Activated T-cell treated with anti-CD3 and anti-CD28 coated beads, Interleukin-2, amount 50 U/mL, for 72 hours (primary cell): ENCODE measurements at places on chromosomes 7 and 10. TPM values are rescaled to one million over a fixed set of nuclear protein-coding genes. Genes with fewer than 3 reads are reported as not detected.
A peak's percentile ranks its signal among the peaks of the same experiment; 100 is the strongest.

The TMEM176B gene
- total RNA-seq = not detected

- H3K27me3 ChIP-seq = no peaks in the 10 kb centered on the region
- H3K4me1 ChIP-seq = no peaks in the 10 kb centered on the region
- H3K36me3 ChIP-seq = no peaks in the 10 kb centered on the region
- DNase-seq = no peak
- H3K27ac ChIP-seq = no peak overlapping the region
- H3K4me3 ChIP-seq = no peak overlapping the region
Measured at GRCh38 chr10:51121861-51122260, 47.6 kb downstream of the PRKG1 start.

- H3K4me1 ChIP-seq = peaks cover 6% of the 10 kb centered on the region
- no peaks in the 10 kb centered on the region for H3K36me3 ChIP-seq
- peaks cover 8% of the 10 kb centered on the region for H3K27me3 ChIP-seq
- H3K4me3 ChIP-seq = no peak overlapping the region
Measured at GRCh38 chr7:91325726-91326125, 61.5 kb downstream of the FZD1 start.

The CTTNBP2 gene
- total RNA-seq = not detected

GRCh38 chr7:28747404-28747803 lies 210.7 kb downstream of the TRIL start:
- no peak for DNase-seq
- H3K27me3 ChIP-seq = peaks cover 7% of the 10 kb centered on the region
- H3K36me3 ChIP-seq = no peaks in the 10 kb centered on the region
- H3K4me3 ChIP-seq = no peak overlapping the region
- H3K4me1 ChIP-seq = no peaks in the 10 kb centered on the region

DNA sequence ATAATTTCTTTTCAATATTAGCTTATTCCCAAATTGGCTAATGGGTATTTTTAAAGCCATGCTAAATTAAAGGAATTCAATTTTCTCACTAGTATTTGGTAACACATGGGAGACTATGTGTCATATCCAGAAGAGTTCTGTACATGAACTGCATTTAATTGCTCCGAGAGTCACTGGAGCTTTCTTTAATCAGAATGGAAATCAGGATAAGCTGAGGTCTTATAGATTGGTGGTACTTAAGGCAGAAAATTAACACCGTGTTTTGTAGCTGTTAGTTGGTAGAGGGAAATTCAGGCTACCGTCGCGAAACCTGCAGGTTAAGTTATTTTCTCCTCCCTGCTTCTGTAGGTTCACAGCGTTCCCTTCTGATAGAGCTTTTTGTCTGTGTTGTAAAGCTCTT lies at the start of gene WEE2:
Gene WEE2 (plus strand): TSS at position 3 of the 400 bp plus-strand sequence. CDS start 406 bp downstream, outside the sequence.
- no peak within 1 kb of the TSS for H3K27ac ChIP-seq
- no peaks in the 10 kb centered on the region for H3K36me3 ChIP-seq
- DNase-seq = no peak
- H3K4me1 ChIP-seq = peaks cover 5% of the 10 kb centered on the region
- H3K4me3 ChIP-seq = no peak within 1 kb of the TSS

GRCh38 chr10:133191651-133192050 lies 31.6 kb downstream of the KNDC1 start:
- peaks cover 2% of the 10 kb centered on the region for H3K36me3 ChIP-seq
- no peak overlapping the region for H3K27ac ChIP-seq
- no peak overlapping the region for H3K4me3 ChIP-seq
- peaks cover 11% of the 10 kb centered on the region for H3K27me3 ChIP-seq

The FMC1 gene
- 15.9 TPM for total RNA-seq

The STAG3 gene
- 103 TPM for total RNA-seq

The ITIH5 gene
- total RNA-seq = not detected

DNA sequence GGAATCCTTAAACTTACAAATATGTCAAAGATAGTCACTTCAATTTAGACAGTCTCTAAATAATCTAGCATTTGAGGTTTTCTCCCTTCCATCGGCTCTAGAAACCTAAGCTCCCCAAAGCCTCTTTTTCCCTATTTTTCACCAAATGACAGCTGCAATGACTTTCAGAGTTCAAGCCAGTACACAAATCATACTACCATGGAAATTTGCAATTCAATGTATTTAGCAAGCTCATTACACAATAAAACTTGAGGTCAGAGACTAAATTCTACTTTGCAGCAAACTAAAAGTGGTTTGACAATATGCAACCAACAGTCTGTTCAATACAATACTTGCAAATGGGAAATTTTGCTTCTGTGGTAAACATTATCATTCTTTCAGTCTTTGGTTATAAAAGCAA lies 80.3 kb downstream of the SKIDA1 start:
- no peaks in the 10 kb centered on the region for H3K27me3 ChIP-seq
- H3K4me3 ChIP-seq = no peak overlapping the region
- no peak overlapping the region for H3K27ac ChIP-seq
- no peaks in the 10 kb centered on the region for H3K36me3 ChIP-seq
- no peaks in the 10 kb centered on the region for H3K4me1 ChIP-seq

The SPDYE1 gene
- total RNA-seq = not detected

GRCh38 chr7:132446260-132446659 lies 130.0 kb downstream of the PLXNA4 start:
- H3K36me3 ChIP-seq = no peaks in the 10 kb centered on the region
- H3K4me3 ChIP-seq = no peak overlapping the region
- H3K27ac ChIP-seq = no peak overlapping the region
- DNase-seq = no peak
- H3K4me1 ChIP-seq = peaks cover 47% of the 10 kb centered on the region

DNA sequence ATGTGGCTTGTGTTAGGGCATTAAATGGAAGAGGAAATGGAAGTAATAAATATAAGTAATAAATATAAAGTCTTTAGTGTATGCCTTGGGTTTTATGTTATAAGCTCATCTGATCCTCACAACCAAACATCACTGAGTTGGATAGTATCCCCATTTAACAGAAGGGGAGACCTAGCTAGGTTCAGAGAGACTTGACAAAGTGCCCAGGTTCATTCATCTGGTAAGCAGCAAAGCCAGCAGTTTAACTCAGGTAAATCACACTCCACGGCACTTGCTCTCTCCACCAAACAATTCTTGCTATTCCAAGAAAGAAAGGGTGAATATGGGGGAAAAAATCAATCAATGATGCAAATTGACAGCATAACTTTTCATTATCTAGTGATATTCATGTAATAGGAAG lies 167.3 kb downstream of the MAGI2 start:
- H3K4me1 ChIP-seq = no peaks in the 10 kb centered on the region
- H3K27me3 ChIP-seq = no peaks in the 10 kb centered on the region
- H3K27ac ChIP-seq = no peak overlapping the region
- no peaks in the 10 kb centered on the region for H3K36me3 ChIP-seq
- no peak for DNase-seq

GRCh38 chr7:85529201-85529600 lies 342.3 kb upstream of the SEMA3D start:
- H3K36me3 ChIP-seq = no peaks in the 10 kb centered on the region
- H3K4me3 ChIP-seq = no peak overlapping the region
- no peak overlapping the region for H3K27ac ChIP-seq
- H3K27me3 ChIP-seq = no peaks in the 10 kb centered on the region

The GARS1 gene
- 526 TPM for total RNA-seq

The FRMD4A gene
- 0.35 TPM for total RNA-seq

GRCh38 chr7:105297985-105298384 lies 90.7 kb downstream of the SRPK2 start:
- peaks cover 4% of the 10 kb centered on the region for H3K36me3 ChIP-seq
- H3K27me3 ChIP-seq = no peaks in the 10 kb centered on the region
- DNase-seq = peak; percentile 27
- peak overlapping the region; percentile 95 for H3K27ac ChIP-seq
- H3K4me1 ChIP-seq = peaks cover 72% of the 10 kb centered on the region
- H3K4me3 ChIP-seq = peak overlapping the region; percentile 82

The CYP26C1 gene
- 0.05 TPM for total RNA-seq

The CALCR gene
- not detected for total RNA-seq

- no peak overlapping the region for H3K4me3 ChIP-seq
- H3K27me3 ChIP-seq = no peaks in the 10 kb centered on the region
- no peak for DNase-seq
- H3K27ac ChIP-seq = peak overlapping the region; percentile 6
- H3K4me1 ChIP-seq = peaks cover 25% of the 10 kb centered on the region
- H3K36me3 ChIP-seq = no peaks in the 10 kb centered on the region
Measured at GRCh38 chr10:75018686-75019307, 92.7 kb upstream of the SAMD8 start.

The RBP4 gene
- not detected for total RNA-seq

- H3K27ac ChIP-seq = no peak overlapping the region
- H3K4me3 ChIP-seq = no peak overlapping the region
- no peaks in the 10 kb centered on the region for H3K4me1 ChIP-seq
- peaks cover 11% of the 10 kb centered on the region for H3K27me3 ChIP-seq
- H3K36me3 ChIP-seq = no peaks in the 10 kb centered on the region
- no peak for DNase-seq
Measured at GRCh38 chr10:131758062-131758938, 142.5 kb upstream of the PPP2R2D start.
